Bone marrow (tissue), 2 donors: ENCODE measurements at places on chromosomes 4 and X.

DNA sequence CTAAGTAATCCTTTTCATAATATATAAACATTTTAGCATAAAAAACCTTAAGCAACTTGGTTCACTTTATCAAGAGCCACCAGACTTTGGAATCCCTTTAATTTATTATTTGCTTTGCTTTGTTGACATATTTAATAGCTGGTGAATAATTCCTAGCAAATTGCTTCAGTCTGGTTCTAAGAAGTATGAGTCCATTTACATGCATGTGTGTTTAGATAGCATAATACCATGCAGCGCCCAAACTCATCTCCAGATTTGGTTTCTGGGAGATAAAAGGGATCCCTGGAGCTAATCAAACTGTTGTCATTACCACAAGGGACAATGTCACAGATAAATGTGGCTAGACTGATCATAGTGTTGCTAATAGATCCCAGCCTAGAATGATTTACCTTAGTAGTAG is 111.8 kb downstream of the TMEM144 start:
- no peak for DNase-seq

GRCh38 chrX:10582215-10582733 is 38.1 kb downstream of the MID1 start:
- no peak for DNase-seq

DNA sequence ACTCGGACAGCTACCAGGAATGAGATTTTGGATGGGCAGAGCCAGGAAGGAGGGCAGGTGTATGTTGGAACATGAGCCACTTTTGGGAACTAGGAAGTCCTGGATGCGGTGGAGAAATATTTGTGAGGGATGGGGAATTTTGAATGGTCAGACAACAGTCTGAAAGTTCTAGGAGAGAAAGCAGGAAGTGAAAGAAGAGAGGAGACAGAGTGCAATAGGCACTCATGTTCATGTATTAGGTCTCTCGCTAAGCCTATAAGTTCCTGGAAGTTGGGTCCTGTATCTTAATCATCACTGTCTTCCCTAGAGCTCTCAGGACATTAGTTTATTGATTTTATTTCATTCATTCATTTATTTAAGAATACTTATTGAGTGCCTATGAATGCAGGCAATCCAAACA is 65.7 kb upstream of the CITED1 start:
- no peak for DNase-seq

DNA sequence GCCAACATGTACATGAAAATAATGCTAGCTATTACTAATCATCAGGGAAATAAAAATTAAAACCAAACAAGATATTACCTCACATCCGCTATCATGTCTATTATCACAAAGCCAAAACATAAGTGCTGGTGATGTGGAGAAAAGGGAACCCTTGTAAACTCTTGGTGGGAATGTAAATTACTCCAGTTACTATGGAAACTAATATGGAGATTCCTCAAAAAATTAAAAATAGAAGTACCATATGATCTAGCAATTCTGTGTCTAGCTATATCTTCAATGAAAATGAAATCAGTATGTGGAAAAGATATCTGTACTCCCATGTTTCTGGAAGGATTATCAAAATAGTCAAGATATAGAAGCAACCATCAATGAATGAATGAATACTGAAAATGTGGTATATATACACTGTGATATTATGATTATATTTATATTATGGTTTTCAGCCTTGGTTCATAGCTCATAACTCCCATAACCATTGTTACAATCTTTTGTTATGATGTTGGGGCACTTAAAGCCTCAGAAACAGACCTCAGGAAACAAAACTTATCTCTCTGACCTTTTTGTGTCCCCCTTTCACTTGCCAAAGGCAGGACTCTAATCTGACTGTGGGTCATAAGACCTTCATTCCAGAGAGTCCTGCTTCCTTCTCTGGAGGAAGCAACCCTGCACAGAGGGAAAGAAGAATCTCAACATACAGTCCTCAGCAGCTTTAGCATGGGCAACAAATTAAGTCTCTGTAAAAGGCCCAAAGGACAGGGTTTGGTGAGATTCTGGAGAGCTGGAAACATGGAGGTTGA is 933.2 kb downstream of the ADGRL3 start:
- DNase-seq = no peak

DNA sequence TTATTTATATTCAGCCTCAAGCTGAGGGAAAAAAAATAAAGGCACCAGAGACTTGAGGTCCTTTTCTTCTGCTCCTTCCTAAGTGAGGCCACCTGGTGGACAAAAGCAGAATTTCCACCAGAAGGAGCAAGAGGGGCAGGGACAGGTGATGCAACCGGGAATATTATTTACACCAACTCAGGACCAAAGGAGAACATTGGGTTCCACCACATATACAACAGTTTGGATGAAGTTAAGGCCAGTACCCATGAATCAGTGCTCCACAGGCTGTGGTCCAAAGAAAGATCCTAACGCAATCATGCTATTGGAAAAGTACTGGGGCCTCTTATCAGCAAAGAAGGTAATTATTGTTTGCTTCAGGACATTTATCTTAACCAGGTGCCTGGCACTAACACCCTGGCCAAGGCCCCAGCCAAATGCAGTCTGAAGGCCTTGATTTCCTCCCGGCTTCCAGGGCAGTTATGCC is 57.4 kb downstream of the TSC22D3 start:
- DNase-seq = peak; percentile 53

GRCh38 chr4:128827296-128827695 is 17.8 kb downstream of the JADE1 start:
- DNase-seq = no peak

DNA sequence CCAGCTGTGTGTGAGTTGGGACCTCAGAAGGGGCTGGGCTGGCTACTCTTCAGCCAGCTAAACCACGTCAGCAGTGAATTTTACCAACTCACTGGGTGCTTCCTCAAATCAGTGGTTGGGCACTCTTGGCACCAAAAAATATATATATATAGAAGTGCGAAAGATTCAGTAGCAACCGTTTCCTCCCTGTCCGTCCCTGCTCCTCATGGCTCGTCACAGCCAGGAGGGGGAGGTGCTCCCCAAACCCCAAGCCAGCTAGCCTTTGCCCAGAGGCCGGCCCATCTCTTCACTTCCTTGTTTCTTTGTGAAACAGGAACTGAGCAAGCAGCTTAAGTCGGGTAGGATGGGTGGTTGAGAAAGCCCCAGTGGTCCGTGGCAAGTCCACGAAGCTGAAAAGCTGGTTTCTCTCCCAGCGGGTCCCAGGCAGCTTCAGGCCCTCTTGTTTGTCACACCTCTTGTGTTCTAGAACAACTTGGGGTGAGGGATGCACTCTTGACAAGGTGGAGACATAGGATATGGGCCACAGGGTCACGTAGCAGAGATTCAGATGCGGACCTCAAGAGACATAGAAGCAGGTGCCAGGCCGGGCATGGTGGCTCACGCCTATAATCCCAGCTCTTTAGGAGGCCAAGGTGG is 6.8 kb upstream of the SASH3 start:
- DNase-seq = peak; percentile 81

DNA sequence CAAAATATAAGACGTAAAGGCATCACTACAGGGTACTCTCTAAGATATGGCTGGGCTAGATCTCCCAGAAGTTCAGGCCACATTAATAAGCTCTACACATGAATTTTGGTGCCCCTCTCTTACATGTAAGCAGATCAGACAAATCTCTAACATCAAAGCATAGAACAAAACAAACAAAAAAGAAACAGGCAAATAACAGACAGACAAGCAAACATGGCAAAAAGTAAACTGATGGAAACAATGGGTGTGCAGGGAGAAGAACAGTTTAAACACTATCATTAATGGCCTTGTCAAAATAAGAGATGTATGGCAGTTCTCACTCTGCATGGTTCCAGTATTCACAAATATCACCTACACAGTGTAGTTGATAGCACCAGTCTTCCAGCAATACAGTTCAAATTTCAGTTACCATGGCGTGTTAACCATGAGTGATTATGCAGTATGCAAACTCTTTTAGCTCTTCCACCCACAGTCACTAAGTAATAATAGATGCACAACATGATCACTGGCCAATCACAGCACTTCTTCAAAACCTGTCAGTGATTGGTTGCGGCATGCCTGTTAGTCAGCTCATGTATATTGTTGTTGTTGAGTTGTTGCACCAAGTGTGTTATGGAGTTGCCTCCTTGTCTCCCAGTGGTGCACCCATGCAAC is 110.7 kb upstream of the TLR3 start:
- DNase-seq = no peak

GRCh38 chr4:182145334-182145905 is 97.8 kb upstream of the TENM3 start:
- DNase-seq = no peak

DNA sequence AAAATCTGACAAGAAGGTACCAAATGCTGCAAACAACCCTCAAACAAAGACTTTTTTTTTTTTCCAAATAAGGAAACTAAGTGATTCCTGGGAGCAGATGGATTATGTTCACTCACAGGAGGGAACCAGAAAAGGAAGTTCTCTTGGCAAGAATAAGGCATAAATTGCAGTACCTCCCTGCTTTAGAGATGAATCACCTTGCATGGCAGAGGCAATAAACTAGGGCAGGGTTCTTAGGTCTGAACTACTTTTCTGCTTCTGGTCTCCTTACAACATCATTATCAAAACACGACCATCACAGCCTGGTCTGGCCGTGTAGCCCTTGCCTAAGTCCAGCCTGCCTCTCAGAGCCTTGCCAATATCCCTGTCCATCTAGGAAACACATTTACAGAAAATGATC is 6.3 kb downstream of the TMEM31 start:
- DNase-seq = no peak

DNA sequence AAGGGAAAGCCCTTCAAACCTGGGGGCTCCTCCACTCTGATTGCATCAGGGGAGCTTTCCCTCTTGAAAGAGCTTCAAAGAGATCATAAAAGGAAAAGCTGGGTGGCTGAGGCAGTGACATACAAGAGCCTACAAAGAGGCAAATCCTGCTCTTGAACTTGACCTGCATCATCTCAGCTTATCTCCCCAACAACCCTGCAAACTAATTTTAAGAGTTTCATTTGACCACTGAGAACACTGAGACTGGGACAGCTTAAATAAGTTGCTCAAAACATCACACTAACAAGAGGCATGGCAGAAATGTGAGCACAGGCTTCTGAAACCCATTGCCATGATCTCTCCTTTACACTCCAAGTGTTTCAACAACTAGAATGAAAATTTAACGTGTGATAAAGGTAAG is 101.6 kb upstream of the PPARGC1A start:
- no peak for DNase-seq

GRCh38 chr4:101065935-101066485 is 281.3 kb downstream of the PPP3CA start:
- no peak for DNase-seq

GRCh38 chr4:162874748-162875147 is 291.9 kb downstream of the NAF1 start:
- no peak for DNase-seq

DNA sequence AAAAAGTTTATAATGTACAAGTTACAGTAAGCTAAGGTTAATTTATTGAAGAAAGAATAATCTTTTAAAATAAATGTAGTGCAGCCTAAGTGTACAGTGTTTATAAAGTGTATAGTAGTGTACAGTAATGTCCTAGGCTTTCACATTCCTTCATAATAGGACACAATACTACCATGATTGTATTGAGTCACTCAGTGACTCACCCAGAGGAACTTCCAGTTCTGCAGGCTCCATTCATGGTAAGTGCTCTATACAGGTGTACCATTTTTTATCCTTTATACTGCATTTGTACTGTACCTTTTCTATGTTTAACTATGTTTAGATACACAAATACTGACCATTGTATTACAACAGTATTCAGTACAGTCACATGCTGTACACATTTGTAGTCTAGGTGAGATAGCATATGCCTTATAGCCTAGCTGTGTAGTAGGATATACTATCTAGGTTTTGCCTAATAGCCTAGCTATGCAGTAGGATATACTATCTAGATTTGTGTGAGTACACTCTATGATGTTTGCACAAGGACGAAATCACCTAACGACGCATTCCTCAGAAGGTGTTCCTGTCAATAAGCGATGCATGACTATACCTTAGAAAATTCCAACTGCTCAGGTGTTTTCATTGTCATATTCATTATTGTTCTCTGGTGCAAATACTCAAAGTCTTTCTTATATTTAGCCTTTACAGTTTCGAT is 5.5 kb upstream of the TMEM255A start:
- DNase-seq = no peak

GRCh38 chrX:2910109-2910508 is 19.0 kb downstream of the ARSD start:
- DNase-seq = no peak

DNA sequence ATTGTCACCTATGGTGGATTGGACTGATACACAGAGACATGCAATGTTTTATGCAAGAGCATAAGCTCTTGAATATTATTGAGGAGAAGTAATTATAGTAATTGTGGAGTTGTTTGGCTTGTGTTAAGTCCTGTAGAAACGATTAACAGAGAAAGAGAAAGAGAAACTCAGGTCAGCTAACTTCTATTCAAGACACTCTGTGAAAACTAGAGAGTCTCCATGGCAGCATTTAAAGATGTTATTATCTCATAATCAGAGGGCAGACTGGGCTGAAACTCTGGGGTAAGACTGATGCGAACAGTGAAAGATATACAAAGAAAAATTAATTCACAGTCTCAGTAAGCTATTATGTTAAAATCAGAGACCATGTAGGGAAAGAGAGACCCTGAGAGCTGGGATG is 625.7 kb downstream of the FAT4 start:
- DNase-seq = no peak

DNA sequence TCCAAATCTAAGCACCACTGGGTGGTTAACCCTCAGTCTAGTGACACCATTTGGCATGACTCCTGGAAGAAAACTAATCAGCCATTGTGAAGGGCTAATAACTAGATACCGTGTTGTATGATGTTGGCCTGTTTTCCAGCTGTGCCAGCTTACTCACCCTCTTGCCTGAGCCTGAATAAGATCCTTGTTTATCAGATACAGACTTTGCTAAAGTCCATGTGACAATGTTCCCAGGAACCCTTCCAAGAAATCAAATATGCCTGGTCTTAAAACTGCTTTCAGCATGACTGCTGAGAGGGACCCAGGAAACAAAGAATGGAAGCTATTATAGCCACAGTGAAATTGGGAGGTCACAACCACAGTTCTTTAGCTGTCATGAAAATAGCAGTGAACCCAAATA is 640.8 kb upstream of the INTU start:
- no peak for DNase-seq

- DNase-seq = no peak
These were observed 329.5 kb downstream of the KCTD8 start for GRCh38 chr4:44118971-44119680.

DNA sequence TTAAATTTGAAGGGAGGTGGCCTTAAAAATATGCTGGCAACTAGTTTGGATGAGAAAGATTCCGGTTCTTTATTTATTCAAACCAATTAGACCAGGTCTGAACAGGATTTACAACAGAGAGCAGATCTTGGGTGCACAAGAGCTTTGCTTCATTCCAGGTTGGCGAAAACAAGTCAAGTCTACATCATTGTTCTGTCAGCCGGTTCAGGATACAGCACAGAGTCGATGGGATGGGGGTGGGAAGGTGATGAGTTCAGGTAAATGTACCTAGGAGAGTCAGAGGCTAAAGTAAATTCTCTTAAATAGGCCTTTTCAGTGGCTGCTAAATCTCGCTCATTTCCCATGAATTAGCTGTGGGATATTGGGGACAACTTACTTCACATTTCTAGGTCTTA is 882 bp upstream of the STIM2 start:
- DNase-seq = no peak
